NCI-H187 (cell line): ENCODE measurements at places on chromosomes 13 and 19.
A peak's percentile ranks its signal among the peaks of the same experiment; 100 is the strongest.

DNA sequence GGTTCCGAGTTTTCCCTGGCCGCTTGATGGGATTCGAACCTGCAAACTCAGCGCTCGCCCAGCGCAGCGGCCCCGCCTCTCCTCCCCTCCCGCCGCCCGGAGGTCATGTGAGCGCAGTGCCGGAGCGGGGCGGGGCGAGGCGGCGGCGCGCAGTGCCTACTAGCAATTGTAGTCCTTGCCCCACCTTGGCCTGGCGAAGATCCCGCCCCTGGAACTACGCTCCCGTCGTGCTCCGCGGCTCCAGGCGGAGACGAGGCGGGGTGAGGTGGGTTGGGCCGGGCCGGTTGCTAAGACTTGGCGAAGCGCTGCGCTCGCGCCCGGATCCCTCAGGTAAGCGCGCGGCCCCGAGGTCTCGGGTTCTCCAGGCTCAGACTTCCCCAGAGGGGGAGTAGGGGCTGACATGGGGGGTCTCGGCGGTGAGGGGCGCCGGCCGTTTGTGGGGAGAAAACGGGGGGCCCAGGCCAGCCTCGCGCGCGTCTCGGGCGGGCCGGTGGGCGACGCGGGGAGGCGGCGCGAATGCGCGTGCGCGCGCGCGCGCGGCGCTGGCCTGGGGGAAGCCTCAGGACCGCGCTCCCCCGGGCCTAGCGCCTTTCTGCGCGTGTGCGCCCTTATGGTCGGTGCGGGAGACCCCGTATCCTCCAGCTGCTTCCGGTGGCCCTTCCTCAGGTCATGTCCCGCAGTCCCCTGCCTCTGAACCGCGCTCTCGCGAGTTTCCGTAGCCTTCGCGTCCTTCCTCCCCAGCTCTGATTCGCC lies at the start of the genes ADAT3 and SCAMP4:
TSS of gene ADAT3 (plus strand) at position 290 of the 753 bp plus-strand sequence. CDS start 6,649 bp downstream, outside the sequence.
TSS of gene SCAMP4 (plus strand) at position 290 of the 753 bp plus-strand sequence. CDS start 9,621 bp downstream, outside the sequence.
- DNase-seq = peak; percentile 99

- DNase-seq = no peak
Observed at GRCh38 chr19:51507192-51507591, 5.6 kb upstream of the SIGLEC12 start.

GRCh38 chr13:32124743-32125142 lies 93.2 kb downstream of the FRY start:
- DNase-seq = no peak

- DNase-seq = no peak
Observed at GRCh38 chr19:51372649-51373504, at the start of gene NKG7. NKG7 (minus strand) TSS chr19:51372654; CDS start chr19:51372535, 119 bp downstream.

- no peak for DNase-seq
Observed at GRCh38 chr19:40282209-40282580, 3.0 kb downstream of the AKT2 start.

GRCh38 chr19:49113762-49114629 lies at the start of gene LIN7B:
LIN7B (plus strand) TSS chr19:49114370; CDS start chr19:49114405, 35 bp downstream.
- peak; percentile 57 for DNase-seq

GRCh38 chr13:40102854-40103253 lies 447.4 kb downstream of the COG6 start:
- DNase-seq = no peak

DNA sequence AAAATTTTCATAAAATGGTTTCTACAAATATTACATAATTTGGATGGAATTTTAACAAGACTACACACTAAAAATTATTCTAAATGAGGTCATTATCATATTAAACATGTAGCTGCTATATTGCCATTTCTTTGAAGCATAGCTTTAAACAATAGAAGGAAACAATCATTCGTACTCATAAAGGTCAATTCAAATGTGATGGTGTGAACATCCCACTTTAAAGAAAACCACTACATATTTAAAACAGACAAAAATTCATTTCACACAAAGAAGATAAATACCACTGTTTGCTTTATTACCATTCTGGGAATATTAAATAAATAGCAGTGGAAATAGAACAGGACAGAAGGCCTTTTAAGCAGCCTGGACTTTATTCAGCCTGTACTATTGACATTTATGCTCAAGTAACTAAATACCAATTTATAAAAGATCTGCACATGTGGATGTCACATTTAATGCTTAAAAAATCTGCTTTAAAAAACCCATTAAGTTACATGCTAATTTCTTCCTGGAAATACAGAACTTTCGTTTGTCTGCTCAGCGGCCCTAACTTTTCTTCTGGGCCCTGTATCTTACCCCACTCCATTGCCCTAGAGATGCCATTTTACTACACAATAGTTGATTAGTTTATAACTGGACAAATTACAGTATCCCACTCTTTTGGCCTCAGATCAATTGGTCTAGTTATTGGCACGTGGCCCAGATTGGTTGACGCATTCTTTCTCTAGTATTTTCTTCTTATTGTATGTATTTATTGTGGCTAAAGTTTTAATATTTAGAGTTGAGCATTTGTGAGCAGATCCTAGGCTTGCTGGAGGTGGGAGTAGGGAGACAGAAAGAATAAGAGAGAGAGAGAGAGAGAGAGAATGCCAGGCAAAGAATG lies 215.1 kb upstream of the SPRY2 start:
- no peak for DNase-seq

GRCh38 chr13:28750187-28751045 lies 31.6 kb upstream of the SLC46A3 start:
- no peak for DNase-seq

DNA sequence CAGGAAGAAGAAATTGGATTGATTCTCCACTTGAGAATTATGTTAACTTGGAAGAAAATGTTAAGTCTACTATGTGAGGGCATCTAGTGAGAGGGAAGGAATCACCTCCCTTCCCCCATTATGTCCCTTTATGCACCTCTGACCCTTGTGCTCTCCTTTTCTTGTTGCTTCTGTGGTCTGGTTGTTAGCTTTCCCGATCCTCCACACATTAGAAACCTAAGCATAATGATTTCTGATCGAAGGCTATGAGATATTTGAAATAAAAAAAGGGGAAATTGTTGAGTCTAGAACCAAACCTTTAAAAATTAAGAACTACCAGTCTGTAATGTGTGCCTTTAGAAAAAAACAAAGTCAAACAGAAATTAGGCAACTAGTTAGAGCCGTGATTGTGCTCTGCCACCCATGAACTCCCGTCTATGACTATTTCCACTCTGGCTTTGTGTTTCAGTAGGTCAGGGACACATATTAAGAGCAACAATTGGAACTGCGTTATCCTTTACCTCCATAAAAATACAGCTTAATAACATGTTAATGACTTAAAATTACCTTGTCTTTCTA lies 463 bp upstream of the GPC6 start:
- no peak for DNase-seq

DNA sequence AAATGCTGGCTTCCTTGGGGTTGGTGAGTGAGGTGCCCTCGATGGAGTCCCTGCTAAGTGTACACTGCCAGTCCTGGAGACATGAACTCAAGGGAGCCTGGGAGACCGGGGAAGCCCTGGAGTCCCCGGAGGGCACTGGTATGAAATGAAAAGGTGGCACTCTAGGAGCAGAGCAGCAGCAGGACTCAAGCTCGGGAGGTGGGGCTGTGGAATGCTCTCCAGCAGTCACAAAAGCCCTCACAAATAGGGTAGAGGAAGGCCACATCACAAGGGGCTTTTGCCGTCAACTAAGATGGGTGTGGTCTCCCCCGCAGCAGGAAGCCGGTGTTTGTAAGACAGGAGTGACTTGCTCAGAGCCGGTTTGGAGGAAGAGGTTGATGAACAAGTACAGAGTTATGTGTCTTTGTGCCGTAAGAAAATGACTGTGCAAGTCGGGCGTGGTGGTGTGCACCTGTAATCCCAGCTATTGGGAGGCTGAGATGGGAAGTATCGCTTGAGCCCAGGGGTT lies 19.3 kb downstream of the CCNE1 start:
- no peak for DNase-seq

GRCh38 chr13:106246666-106247188 lies 288.7 kb downstream of the EFNB2 start:
- no peak for DNase-seq

- no peak for DNase-seq
Observed at GRCh38 chr13:46382224-46382623, 4.8 kb downstream of the RUBCNL start.

- no peak for DNase-seq
Observed at GRCh38 chr19:3968556-3969434, 2.1 kb downstream of the DAPK3 start.

DNA sequence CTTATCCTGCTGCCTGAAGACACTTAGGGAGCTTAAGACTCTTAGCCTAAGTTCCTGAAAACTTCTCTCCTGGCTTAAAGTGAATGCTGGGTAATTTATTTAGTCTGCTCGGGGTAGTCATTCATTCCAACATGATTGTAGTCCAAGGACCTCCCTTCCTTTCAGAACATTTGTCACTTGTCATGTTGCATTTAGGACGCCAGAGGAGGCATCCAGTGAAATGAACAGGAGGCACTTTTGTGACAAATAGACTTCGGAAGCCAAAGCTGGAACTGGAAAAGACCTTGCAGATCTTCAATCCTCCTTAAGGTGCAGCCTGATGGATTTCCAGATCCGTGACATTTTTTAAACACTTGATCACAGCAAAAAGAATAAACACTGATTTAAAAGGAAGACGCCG lies 95.1 kb downstream of the DNAJC15 start:
- DNase-seq = no peak

DNA sequence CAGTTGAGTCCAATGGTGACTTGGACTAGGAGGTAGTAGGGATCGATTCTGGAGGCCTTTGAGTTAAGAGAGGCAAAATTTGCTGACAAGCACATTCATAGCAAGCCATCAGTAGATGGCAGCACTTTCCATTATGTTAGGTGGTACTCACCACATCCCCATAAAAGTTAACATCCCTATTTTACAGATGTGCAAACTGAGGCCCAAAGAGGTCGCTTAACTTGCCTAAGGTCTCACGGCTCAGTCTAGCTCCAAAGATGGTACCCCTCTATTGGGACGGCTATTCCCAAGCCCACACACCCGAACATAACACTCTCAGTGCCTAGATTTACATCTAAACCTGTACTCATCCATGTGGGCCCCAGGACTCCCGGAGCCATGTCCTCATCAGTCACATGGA lies 21.5 kb upstream of the FOSB start:
- no peak for DNase-seq

- DNase-seq = no peak
Observed at GRCh38 chr13:23956106-23956505, 58.8 kb upstream of the C1QTNF9B start.

DNA sequence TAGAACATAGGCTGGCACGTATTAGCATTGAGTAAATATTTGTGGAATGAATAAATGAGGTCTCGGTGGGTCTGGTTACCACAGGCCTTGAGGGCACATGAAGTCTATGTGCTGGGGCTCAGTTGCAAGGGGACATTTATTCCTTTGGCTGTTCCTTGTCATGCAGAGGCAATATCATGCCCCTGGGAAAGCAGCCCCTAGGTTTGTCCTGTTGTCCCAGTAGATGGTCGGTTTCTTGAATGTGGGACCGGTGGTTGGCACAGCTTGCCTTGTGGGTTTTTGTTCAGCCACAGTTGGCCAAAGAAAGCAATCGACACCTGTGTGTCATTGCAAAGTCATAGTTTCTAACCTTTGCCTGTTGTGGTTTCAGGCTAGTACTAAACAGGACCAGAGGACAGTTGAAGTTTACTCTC lies 24.7 kb upstream of the GPR183 start:
- DNase-seq = no peak

- no peak for DNase-seq
Observed at GRCh38 chr19:15173746-15174404, 26.9 kb downstream of the NOTCH3 start.

GRCh38 chr19:56098731-56099568 lies 22.1 kb downstream of the ZNF787 start:
- DNase-seq = no peak

GRCh38 chr19:30046522-30046921 lies 104.5 kb downstream of the URI1 start:
- DNase-seq = no peak
